ENCODE measurements at places on chromosomes 7 and 10.

- no peak for DNase-seq
Observed at GRCh38 chr7:151665368-151665767, 145.7 kb upstream of the RHEB start.

- no peak for DNase-seq
Observed at GRCh38 chr7:146004805-146005204, 111.8 kb upstream of the CNTNAP2 start.

- no peak for DNase-seq
Observed at GRCh38 chr7:144903201-144903600, 67.3 kb upstream of the TPK1 start.

GRCh38 chr7:102096012-102096332 lies 190.7 kb upstream of the SH2B2 start:
- DNase-seq: no peak

GRCh38 chr7:20482071-20482470 lies 133.4 kb upstream of the ABCB5 start:
- no peak for DNase-seq

GRCh38 chr10:44049301-44050015 lies 335.4 kb downstream of the CXCL12 start:
- DNase-seq: no peak

DNA sequence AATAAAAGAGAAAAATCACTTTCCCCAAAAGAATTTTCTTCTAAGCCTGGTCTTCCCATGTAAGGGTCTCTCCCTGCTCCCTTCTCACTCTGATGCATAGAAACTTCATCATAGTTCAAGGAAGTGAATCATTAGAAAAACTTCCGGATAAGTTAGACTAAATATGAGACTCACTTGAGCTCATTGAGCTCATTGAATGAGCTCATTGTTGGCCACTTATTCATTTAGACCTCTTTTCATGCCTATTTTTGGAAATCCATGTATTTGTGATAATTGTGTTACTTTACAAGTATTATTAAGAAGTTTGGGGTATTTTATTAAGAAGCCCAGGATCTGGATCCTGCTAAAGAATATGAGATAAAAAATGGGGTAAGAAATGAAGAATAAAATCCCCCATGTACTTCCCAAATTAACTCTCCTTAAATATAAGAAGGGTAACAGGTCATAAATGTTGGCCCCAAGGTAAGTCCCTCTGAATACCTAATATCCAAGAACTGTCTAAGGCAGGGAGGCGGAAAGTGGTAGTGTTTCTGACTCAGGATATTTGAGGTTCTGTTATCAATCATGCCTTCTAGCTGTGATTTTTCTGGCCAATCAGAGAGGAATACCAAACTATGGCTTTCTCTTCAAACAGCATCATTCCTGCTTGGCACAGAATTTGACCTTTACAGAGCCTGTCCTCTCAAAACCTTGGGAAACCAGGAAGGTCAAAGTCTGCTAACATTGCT lies 236.5 kb upstream of the PTN start:
- no peak for DNase-seq

DNA sequence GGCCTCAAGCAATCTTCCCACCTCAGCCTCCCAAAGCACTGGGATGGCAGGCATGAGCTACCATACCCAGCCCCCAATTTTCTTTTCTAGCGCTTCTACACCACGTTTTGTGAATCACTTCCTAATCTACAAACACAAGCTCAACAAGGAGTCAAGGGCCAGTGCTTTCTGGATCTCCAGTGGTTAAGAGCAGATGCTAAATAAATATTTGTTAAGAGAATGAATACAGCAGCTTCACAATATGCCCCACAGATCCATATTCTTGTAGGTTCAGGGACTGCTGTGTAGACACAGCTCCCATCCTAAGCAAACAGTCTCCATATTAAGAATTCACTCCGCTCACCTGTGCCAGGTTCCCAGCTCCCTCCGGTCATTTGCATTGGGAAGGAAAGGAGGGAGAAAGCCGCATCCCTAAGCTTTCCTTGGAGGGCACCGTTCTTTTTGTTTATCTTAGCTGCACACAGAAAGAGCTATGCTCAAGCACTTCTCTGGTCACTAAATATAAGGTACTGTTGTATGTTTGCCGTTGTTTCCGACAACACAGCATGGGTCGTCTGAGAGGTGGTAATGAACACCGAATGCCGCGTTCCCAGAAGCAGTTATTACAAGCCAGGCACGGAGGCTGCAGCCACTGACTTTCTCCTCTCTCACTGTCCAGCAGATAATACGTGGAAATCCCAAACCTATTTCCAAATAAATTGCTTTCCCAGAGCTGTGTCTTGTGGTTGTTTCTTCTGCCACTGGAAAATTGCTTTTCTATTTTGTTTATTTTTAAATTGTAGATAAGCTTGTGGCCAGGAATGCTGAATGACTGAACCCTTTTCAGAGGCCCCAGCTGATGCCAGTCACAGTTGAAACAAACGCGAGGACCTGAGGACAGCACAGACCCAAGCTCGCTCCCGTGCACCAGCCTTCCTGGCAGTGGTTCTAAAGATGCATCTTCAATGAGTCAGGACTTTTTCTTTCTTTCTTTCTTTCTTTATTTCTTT lies 217.1 kb downstream of the PRPF18 start:
- no peak for DNase-seq

DNA sequence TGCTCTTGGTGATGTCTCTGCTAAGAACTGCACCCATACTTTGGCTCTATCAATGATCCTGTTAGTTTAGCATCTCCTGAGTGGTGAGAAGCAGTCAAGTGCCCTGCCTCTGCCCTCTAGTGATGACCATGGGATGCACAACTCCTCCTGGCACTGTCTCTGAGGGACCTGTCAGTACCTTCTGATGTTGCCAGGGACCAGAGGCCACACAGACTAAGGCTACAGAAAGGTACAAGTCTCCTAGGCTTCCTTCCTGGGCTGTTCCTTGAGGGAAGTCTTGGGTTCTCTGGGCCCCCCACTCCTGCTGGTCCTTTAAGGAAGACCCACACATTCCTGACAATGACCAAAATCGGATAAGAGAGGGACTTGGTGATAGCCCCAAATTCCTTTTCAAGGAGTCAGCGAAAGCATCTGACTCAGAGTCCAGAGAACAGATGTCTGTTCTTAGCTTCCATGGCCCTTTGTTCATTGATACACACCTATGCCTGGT lies 15.3 kb downstream of the NKX2-3 start:
- no peak for DNase-seq

GRCh38 chr7:94547126-94547525 lies 37.5 kb downstream of the CASD1 start:
- DNase-seq: no peak

- no peak for DNase-seq
Observed at GRCh38 chr7:16779051-16779450, 25.5 kb downstream of the TSPAN13 start.

DNA sequence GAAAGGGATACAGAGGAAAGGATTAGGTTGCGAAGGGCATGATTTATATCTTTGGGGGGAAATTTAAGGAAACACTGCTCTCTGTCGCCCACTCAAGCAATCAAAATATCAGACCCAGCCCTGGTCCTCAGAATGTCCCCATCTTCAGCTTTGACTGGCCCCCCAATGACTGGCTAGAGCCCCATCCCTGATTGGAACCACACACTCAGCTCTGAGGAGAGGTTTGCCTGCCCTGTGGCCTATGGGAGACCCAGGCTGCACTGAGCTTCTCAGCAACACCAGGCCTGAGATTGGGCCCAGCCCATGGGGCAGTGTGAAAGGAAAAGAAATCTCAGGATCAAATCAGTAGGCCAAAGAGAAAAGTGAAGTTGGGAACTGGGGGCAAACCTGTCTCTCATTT lies 69.5 kb downstream of the ADCYAP1R1 start:
- DNase-seq: no peak

- no peak for DNase-seq
Observed at GRCh38 chr7:24967696-24968095, 12.3 kb downstream of the OSBPL3 start.

- DNase-seq: no peak
Observed at GRCh38 chr7:2968176-2968575, 75.5 kb downstream of the CARD11 start.

DNA sequence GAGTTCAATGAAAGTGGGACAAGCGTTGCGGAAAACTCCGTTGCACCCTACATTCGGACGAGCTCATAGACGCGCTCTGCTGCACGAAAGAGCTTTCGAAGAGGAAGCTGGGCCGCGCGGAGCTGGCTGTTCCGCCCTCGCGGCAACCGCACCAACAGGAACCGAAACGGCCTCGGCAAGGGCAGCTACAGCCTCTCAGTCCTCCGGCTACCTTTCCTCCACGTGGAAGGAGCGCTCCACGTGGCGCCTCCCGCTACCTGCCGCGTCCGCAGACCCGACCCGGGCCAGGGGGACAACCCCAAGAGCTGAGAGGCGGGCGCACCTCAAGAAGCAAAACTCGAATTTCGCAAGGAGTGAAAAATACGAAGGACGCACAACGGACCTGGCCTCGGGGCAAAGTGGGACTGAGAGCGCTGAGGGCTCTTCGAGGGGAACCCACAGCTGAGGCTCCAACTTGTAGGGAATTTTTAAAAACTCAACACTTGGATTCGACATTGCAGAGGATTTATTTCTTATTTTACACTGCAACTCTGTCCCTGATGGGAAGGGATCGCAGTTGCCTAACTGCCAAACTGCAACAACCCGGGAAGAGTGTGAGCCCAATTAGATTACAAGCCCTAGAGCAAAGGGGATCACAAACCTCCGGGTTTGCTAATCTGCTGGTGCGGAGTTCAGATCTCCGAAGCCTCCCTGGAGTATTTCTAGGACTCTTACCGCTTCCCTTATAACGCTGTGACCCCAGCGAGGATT lies 1.4 kb downstream of the HPSE2 start:
- DNase-seq: peak; percentile 82
